Stomach (tissue), 19 donors: ENCODE measurements at places on chromosomes 5 and 9. TPM values are rescaled to one million over a fixed set of nuclear protein-coding genes. Genes with fewer than 3 reads are reported as not detected.
A peak's percentile ranks its signal among the peaks of the same experiment; 100 is the strongest.

ACTBL2 gene
- not detected for total RNA-seq

SOWAHA gene
- 91.8 TPM for total RNA-seq

EGFLAM gene
- not detected for total RNA-seq

LEAP2 gene
- not detected for total RNA-seq

MAP1B gene
- 142 TPM for total RNA-seq

MELK gene
- 15.2 TPM for total RNA-seq

UBE2B gene
- total RNA-seq = 22.3 TPM

SOX30 gene
- not detected for total RNA-seq

KIF12 gene
- total RNA-seq = 18.7 TPM

UBE2D2 gene
- 92.4 TPM for total RNA-seq

CCDC69 gene
- total RNA-seq = 36.2 TPM

NEUROG1 gene
- total RNA-seq = not detected

GRCh38 chr5:133196441-133197085, 144.8 kb downstream of the HSPA4 start:
- no peak for DNase-seq

DNA sequence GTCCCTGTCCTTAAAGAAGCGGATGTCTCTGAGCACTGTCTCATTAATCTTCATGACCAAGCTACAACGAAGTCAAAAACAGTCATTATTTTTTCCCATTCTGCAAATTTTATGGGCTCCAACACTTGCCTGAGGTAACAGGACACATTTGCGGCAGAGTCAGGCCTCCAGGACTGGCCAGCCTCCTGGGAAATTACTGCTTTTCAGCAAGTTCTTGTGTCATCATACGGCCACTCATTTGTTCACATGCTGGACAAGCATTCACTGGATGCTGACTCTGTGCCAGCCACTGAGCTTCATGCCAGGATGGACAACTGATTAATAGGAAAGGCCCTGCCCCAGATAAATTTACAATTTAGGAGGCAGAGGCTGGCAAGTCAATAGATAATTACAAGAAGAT, 305.7 kb downstream of the ACTL7B start:
- DNase-seq = no peak

- peak; percentile 30 for DNase-seq
Measured at GRCh38 chr5:98839469-98840383, 66.3 kb downstream of the RGMB start.

DNA sequence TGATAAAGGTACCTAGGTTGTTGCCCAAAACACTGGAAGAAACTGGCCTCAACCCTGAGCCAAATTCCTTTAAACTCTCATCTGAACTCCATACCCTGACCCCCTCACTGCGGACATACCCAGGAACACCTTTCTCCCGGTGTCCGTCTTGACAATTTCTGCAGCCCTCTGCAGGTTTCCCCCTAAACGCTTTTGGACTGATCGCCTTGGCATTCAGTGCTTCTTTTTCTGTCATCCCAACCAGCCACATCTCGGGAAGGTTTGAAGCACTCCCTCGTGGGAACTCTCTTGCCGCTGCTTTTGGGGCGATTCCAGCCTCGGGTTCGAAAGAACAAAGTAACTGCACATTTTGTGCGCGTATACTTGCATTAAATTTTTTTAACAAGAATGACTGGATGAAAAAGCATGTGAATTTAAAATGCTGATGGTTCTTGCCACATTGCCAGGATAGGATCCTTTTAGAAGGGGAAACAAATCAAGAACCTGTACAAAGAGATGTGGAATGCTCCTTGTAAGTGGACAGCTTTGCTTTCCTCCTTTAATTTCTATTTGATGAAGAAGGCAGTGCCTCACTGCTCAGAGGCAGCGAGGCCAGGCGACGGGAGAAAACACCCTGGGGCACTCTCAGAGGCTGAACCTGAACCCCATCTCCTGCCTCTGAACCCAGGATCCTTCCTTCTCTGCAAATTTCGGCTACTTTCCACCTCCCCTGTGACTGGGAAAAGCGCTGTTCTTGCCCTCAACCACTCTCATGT, 615 bp downstream of the PSMD5 start:
- DNase-seq = no peak

- DNase-seq = peak; percentile 75
Measured at GRCh38 chr9:107749787-107750444, 260.3 kb upstream of the KLF4 start.

- no peak for DNase-seq
Measured at GRCh38 chr5:109987970-109988369, 298.2 kb downstream of the MAN2A1 start.

- DNase-seq = no peak
Measured at GRCh38 chr9:135878528-135879236, 28.7 kb downstream of the CAMSAP1 start.

- no peak for DNase-seq
Measured at GRCh38 chr9:93100276-93100636, 4.2 kb downstream of the CARD19 start.

- no peak for DNase-seq
Measured at GRCh38 chr5:141567513-141568117, 51.2 kb downstream of the DIAPH1 start.

DNA sequence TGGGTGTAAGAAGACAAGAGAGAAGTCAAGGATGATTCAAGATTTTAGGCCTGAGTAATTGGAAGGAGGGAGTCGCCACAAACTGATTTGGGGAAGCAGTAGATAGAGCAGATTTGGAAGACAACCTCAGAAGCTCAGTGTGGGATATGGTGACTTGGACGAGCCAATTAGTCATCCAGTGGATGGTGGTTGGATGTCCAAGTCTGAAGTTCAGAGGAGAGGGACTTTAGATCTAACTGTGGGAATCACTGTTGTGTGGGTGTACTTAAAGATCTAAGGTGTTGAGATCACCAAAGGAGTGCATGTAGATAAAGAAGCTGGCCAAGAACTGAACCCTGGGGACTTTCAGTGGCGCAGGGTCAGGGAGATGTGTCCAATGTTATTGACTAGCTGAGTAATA, 2.2 kb downstream of the IDNK start:
- DNase-seq = no peak

DNA sequence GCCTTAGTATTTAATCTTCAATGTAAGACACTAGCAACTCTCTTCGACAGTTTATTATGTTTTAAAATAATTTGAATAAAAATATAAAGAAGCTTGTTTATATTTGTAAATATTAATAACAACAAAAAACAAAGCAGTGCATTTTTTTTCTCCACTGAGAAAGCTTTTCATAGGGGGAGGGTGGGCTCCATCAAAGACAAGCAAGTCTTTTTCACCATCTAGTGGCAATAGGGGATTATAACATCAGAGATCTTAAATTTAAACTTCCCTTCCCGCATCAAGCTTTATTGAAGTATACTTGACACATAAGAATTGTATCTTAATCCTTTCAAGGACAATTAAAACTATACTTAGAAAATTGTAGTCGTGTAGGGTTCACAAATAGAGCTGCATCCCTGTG, 9.3 kb upstream of the OR13F1 start:
- DNase-seq = no peak

GRCh38 chr9:90793729-90794128, 7.9 kb upstream of the SYK start:
- no peak for DNase-seq

- no peak for DNase-seq
Measured at GRCh38 chr9:18596920-18597319, 123.0 kb downstream of the ADAMTSL1 start.

DNA sequence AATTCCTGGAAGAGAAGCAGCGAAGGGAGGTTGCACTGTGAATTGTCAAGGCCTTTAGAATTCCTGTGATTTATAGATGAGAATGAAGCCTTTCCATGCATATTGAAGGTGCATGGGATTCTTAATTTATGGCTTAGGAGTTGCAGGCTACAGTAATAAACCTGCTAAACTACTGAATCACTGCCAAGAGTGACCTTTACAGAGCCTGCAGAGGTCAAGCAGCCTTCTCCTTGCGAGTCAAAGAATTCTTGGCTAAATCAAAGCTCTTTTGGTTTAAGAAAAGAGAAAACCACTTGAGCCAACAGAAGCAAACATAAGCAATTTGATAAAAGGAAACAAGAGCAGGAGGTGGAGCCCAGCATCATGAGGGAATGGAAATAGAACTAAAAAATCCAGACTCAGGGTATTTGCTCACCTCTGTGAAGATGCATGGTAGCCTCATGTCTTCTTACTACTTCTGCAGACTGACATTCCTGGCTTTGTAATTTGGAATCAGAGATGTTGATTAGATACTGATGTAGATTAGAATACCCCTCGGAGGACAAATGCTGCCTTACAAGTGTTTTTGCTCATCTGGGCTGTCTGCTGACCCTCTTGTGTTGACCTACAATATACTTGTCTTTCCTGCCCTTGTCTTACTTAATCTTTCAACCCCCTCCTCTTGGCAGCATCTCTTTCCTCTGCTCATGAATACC, 90.3 kb upstream of the IFNK start:
- DNase-seq = peak; percentile 41

- DNase-seq = peak; percentile 70
Measured at GRCh38 chr5:95842854-95843544, 20.5 kb upstream of the GLRX start.

GRCh38 chr5:122286541-122286940, 25.5 kb upstream of the SNCAIP start:
- no peak for DNase-seq

DNA sequence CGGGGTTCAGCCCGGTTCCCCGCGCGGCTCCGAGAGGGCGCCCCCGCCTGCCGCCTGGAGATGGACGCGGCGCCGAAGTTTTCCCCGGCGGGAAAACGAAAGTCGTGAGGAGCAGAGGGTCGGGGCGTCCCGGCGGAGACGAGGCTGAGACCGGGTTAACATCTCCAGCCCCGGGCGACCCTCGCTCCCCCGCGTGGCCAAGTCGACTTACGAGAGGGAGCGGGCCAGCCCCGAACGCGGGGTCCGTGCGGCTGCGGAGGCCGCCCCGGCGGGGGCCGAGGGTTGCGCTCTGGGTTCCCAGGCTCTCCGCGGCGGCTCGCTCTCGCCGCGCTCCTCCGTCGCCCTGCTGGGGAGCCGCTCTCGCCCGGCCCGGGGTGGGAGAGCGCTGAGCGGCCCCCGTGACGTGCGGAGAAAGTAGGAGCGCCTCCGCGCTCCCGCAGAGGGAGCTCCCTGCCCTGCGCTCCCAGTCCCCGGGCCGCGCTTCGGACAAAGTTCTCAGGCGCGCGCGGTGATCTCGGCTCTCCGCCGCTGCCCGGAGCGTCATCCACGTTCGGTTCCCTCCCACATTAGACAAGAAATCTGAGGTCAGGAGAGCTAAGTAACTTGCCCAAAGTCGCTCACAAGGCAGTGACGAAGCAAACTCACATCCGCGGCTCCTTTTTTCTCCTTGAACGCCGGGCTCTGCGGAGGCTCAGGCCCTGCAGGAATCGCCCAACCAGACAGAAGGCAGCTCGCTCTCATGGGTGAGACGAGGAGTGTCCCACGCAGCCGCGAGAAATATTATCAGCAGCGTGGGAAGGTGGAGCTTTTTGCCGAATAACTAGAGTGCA, 1.2 kb upstream of the GCNT4 start:
- peak; percentile 76 for DNase-seq

- DNase-seq = no peak
Measured at GRCh38 chr5:56282216-56282615, 49.1 kb upstream of the ANKRD55 start.

DNA sequence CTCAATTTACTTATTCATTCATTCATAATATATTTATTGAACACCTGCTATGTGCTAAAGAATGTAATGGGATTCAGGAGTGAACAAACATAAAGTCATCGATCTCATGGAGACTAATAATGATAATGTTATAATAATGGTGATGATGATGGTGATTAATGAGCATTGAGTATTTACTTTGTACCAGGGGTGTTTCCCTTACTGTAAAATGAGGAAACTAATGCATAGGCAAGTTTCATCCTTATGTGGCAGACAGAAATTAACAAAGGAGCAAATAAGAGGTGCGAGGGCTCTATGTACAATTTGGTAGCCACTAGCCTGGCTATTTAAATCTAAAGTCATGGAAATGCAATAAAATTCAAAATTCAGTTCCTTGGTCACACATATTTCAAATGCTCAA, 11.1 kb upstream of the LCP2 start:
- DNase-seq = no peak

GRCh38 chr9:132882616-132883015, 3.9 kb downstream of the SPACA9 start:
- DNase-seq = no peak
